ENCODE measurements at places on chromosomes 3 and 15.

DNA sequence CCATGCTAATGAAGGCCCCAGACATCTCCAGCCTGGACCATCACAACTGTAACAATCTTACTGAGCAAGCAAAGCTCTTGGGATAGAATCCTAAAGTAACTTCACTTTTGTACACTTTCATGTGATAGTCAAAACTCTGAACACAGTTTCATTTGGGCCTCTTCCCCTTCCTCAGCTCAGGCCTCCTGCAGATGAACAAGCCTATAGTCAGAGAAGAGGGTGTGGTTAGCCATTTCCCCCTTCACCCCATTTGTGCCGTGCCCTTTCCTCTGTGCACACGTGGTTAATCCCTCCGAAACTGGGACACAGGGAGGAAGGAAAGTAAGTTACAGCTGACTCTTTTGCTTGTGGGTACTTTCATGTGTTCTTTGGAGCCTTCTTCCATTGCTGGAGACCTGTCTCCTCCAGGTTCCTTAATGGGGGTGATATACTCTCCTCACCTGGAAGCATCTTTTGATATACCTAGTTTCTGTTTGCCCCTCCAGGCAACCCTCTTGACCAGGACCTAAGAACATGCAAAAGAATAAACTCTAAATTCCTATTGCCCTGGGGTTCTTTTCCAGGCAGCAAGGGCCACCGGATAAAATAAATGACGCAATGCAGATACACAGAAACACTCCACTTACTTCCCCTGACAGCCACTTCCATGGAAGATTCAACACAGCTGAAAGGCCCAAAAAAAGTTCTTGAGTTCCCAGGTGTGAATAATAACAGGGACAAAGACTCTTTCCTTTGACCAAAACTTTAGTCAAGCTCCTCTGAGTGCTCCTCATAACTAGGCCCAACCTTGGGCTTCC, 29.6 kb upstream of the CSTA start:
- no peak for DNase-seq

- DNase-seq = no peak
Observed at GRCh38 chr3:152256851-152257562, 11.7 kb upstream of the MBNL1 start.

- no peak for DNase-seq
Observed at GRCh38 chr15:31062310-31062847, 39.1 kb downstream of the TRPM1 start.

GRCh38 chr3:72015463-72015862, 230.5 kb upstream of the PROK2 start:
- DNase-seq = no peak

DNA sequence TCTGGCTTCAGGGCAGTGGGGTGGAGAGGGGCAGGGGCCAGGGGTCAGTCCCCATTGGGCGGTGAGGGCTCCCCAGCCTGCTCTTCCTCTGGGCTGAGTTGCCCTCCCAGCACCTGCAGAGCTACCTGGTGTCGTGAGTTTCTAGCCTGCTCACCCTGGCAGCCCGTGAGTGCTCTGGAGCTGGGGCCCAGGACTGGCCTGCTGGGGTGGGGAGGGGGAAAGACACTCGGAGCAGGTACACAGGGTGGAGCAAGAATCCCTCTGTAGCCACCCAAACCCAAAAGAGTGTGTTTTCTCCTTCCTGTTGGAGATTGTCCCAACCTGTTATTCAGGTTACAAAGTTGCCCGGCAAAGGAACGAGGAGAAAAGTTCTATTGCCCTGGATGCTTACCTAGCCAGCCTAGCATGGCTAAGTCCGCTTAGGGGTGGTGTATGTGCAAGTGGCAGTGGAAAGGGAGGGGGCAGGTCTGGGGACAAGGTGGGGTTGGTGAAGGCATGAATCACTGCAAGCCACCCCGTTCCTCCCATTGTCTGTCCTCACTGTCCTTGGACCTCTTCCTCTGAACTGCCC, 8.9 kb downstream of the FAM3D start:
- DNase-seq = no peak

- no peak for DNase-seq
Observed at GRCh38 chr3:41286305-41286704, 87.0 kb downstream of the CTNNB1 start.

GRCh38 chr15:73258271-73259108, 110.3 kb downstream of the HCN4 start:
- no peak for DNase-seq

- DNase-seq = no peak
Observed at GRCh38 chr15:99477791-99478471, 87.9 kb upstream of the MEF2A start.

- peak; percentile 72 for DNase-seq
Observed at GRCh38 chr15:44710236-44711095, 657 bp downstream of the PATL2 start.

DNA sequence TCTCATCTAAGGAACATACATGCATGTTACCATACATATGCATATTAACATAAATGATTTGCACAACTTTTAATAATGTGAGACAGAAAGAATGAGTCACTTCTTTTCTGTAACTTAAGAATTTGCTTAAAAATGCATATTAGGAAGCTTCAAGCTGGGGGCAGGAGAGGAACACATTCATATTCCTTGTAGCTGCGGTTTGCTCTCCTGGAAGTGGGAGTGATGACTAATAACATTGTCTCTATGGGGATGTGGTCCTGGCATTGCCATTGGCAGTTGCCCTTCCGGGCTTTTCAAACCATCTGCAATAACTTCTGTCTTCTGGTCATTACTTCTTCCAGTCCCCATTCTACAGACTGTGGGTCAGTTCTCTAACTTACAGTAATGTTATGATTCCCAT, 15.6 kb downstream of the CHST2 start:
- no peak for DNase-seq

Measured in hematopoietic multipotent progenitor cell treated with erythropoietin and hydrocortisone succinate and interleukin-3 and kit ligand, for 8 days (in vitro differentiated cells).